ENCODE measurements at places on chromosomes 7 and 10.

- no peak for DNase-seq
These were observed 14.6 kb upstream of the CYP3A5 start for GRCh38 chr7:99694201-99694911.

- no peak for DNase-seq
These were observed 21.8 kb upstream of the EIF5AL1 start for GRCh38 chr10:79490400-79491142.

GRCh38 chr7:14275356-14275755, 285.9 kb upstream of the ETV1 start:
- DNase-seq, result no peak

DNA sequence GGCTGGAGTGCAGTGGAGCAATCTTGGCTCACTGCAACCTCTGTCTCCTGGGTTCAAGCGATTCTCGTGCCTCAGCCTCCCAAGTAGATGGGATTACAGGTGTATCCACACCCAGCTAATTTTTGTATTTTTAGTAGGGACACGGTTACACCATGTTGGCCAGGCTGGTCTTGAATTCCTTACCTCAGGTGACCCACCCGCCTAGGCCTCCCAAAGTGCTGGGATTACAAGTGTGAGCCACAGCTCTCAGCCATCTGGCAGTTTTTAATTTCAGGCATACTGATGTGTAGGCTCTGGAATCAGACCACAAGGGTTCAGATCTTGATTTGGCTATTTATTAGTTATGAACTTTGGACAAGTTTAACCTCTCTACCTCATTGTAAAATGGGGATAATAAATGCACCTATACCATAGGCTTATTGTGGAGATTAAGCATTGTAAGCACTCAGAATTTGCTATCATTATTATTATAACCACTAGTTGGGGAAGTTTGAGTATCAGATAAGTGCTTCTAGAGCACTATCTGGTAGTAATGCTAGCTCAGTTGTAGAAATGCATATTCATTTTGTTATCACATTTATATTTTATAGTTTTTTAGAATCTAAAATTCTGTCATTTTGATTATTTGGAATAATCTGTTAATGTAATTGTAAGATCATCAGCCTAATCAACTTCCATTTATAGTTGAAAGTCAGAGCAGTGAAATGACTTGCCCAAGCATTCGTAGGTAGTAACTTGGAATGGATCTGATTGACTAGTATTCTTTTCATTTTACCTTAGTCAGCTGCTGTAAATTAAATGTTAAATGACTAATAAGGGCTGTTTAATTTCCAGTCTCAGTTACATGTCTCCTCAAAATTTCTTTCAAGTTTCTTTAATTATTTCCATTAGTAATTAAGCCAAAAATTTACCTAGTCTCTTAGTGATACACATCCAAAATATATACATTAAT, 22.5 kb downstream of the KMT2E start:
- no peak for DNase-seq

GRCh38 chr7:117808341-117808757, 64.9 kb downstream of the CTTNBP2 start:
- DNase-seq, result no peak

DNA sequence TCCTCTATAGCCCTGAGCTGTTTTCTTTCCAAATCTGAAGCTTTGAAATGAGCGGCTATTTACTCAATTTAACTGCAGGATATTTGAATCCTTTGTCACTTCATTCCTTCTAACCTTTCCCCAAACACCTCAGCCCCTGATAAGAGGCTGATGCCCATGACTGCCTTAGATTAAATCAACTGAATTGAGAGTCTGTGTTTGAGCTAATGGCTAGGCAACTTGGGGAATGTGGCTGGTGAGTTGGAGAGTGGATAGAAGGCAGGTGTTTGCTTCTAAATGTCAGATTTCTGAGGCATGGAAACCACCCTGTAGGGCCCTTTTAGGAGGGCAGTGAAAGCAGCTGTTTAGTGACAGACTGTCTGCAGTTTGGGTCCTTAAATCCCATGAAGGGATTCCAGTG, 759.9 kb downstream of the LRMDA start:
- DNase-seq, result no peak

DNA sequence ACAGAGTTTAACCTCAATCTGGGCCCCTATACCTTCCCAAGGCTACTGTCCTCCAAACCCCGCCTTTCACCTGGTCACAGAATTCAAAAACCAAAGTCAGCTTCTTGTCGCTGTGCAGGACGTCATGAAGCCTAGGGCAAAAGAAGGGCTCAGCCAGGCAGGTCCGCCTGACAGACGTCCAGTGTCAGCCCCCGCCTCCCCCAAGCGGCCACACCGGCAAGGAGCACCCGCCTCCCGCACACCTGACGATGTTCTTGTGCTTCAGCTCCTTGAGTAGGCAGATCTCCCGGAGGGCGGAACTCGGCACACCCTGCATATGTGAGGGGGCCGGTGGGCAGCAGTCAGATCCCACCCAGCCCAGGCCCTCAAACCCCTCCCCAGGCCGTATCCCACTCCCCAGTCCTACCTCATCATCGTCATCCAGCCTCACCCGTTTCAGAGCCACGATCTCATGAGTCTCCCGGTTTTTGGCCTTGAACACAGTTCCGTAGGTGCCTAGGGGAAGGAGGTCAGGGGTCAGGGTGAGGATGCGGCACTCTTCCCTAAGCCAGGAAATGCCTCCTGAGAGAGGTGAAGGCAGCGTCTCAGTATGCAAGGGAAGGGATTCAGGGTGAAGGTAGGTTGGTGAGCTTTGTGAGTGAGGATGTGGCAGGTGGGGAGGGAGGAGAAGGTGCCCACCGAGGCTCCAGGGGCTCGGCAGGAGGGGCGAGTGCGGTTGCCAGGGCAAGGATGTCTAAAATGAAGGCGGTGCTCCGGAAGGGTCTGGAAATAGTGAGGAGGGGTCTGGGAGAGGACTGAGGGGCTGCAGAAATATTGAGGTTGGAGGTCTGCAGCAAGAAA, 811 bp downstream of the CDK5 start:
- no peak for DNase-seq

GRCh38 chr10:49761789-49762565, at the start of gene OGDHL:
OGDHL (minus strand) TSS chr10:49762323; CDS start chr10:49758592, 3,731 bp downstream.
- no peak for DNase-seq

DNA sequence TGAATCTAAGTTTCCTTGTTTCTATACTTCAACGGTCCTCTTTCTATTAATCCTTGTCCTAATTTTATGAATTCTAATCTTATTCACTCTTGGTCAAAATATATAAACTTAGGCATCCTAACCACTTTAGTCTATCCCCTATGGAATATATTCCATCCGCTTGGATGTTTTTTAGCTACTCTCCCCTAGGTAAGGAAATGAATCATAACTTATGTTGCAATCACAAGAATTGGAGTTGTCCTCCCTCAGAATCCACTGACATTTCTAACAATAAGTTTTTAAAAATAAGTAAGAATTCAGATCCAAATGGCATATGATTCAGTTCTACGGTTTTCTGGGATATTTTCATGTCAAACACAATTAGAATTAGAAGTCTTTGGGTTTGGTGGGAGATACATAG, 1081.6 kb downstream of the SORCS1 start:
- no peak for DNase-seq
